ENCODE measurements at places on chromosomes 16 and 17. TPM values are rescaled to one million over a fixed set of nuclear protein-coding genes. Genes with fewer than 3 reads are reported as not detected.

Gene GDPD3
- total RNA-seq: 0.78 TPM

Gene NPB
- total RNA-seq: 1.5 TPM

Gene MYH8
- total RNA-seq: 0.09 TPM

Gene IRF8
- total RNA-seq: not detected

Gene BRIP1
- 2.4 TPM for total RNA-seq

Gene TBC1D3E
- total RNA-seq: not detected

Measured in smooth muscle cell of the umbilical artery (primary cell).